ENCODE measurements at places on chromosomes 1 and 21.

DNA sequence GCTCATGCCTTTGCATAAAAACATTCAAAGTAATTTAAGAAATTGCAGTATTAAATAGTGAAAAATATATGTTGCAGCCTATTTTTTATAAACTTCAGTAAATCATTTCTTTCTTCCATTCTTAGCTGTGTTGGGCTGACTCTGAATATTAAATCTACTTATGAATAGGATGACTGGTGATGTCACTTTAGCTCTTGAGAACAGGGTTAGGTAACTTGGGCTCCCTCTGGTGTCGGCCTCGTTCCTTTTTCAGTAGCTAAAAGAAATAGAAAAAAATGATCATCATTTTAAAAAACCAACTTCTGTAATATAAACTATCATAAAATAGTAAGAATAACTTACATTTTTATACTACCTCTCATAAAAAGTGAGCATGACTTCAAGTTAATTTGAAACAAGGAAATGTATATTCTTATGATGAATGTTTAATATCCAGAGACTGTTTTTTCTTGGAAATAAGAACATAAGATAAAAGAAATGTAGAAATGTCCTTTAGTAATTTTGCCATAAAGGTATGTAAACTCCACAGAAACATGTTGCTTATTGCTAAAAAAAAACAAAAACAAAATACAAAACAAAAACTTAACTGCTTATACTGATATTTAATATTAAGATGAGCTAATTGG, 26.8 kb upstream of the NCAM2 start:
- DNase-seq: no peak

DNA sequence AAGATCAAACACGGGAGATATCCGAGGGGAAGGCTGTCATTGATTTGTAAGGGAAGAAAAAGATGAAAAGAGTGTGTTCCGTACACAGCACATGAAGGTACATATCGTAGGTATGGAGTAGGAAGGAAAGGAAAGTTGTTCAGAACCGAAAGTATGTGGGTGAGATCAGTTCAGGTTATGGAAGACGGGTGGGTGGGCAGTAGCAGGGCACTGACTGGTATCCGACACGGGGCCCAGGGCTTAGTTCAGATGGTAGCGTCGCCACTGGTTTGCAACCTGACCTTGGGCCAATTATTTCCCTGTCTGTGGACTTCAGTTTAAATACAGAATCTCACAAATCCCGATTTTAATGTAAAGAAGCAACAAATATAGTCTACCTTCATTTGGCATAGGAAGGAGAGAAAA, 27.8 kb upstream of the A3GALT2 start:
- DNase-seq: no peak

DNA sequence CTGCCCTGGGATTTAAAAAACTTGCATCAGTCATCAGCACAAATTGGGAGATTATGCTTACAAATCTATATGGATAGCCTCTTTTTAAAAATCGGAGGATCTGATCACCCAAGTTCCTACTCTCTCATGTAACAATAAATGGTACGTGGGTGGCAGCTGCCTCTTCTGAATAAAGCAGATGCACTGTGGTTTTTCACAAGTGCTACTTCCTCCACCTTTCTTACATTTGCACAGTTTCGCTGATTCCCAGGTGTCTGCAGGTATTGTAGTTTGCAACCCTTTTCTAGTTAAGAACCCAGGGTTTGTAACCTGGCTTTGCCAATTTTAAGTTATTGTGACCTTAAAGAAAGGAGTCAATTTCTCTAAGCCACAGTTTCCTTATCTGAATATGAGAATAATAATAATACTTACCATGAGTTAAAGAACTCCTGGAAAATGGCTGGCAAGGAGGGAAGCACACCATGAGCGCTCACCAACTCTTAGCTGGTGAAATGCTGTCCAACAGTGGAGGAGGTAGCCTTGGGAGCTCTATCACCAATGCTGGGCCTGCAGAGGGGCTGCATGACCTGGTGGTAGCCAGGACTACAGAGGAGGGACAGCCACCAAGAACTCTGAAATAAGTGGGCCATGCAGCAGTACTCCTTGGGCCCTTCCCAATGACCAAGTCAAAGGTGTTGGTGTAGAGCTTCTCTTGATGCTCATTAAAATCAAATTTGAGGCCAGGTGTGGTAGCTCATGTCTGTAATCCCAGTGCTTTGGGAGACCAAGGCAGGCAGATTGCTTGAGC, 30.2 kb upstream of the KCNA2 start:
- DNase-seq: no peak

- DNase-seq: no peak
These were observed 1.5 kb upstream of the MCOLN3 start for GRCh38 chr1:85049735-85050166.

- DNase-seq: no peak
These were observed 51.7 kb downstream of the WLS start for GRCh38 chr1:68180441-68181164.

DNA sequence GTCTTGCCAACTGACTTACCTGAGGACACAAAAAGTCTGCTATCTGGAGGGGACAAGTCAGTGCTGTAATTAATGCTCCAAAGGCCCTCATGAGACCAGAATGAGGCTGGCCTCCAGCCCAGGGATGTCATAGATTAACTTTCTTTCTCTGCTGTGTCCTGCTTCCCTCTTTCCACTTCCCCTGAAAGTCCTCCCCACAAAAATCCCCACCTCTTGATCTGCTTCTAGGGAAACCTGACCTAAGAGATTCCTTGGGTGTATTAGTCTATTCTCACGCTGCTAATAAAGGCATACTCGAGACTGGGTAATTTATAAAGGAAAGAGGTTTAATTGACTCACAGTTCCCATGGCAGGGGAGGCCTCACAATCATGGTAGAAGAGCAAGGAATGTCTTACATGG, 39.2 kb downstream of the RUNX3 start:
- no peak for DNase-seq

- DNase-seq: no peak
These were observed 160.0 kb downstream of the PRDM2 start for GRCh38 chr1:13860031-13860430.

DNA sequence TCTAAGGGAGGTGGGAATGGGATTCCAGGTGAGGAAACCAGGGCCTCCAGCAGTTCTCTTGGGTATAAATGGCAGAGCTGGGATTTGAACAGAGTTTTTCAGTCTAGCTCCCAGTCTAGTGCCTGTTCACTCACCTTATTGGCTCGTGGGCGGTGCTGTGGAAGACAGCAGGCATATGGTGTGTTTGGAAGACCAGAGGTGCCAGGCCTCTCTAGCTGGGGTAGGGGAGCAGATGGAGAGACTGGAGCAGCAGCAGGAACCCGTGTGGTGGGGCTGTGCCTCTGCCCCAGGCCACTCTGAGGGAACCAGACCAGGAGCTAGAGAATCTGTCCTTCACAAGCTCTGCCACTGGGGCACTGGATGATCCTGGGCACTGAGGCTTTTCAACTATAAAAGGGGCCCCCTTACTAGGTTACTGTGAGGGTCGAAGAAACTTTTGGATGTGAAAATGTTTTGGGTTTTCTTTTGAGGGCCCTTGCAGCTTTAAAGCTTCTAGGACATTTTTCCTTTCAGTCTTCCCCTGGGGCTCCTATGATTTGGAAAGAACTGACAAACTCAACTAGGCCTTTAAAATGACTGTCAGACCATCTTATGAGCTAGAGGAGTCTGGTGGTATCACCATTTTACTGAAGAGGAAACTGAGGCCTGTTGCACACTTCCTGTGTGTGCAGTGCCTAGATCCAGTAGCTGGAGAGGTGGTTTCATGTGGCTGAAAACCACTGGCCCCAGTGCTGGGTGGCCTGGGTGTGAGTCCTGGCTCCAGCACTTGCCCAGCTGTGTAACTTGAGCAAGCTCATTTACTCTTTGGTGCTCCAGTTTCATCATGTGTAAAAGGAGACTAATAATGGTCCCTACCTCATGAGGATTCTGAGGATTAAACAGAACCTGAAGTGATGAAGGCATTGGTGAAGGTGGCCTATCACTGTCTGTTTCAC, 6.1 kb downstream of the DMRTB1 start:
- DNase-seq: no peak

- no peak for DNase-seq
These were observed 28.0 kb downstream of the RRP1 start for GRCh38 chr21:43817157-43818086.

DNA sequence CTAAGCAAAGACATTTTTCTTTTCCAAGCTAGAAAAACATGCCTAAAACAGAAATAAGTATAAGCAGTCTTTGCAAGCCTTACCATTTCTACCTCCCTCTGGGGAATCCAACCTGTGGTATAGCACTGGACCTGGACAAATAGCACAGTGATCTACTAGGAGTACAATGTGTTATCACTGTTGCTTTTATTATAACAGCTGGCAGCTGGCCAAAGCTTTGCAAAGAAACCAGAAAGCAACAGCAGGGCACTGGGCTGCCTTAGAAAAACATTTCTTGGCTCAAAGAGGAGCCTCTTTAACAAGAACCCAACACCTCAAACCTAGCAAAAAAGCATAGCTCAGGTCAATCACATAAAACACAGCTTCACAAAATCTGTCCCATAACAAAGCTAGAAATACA, 294.5 kb upstream of the GREM2 start:
- DNase-seq: no peak

DNA sequence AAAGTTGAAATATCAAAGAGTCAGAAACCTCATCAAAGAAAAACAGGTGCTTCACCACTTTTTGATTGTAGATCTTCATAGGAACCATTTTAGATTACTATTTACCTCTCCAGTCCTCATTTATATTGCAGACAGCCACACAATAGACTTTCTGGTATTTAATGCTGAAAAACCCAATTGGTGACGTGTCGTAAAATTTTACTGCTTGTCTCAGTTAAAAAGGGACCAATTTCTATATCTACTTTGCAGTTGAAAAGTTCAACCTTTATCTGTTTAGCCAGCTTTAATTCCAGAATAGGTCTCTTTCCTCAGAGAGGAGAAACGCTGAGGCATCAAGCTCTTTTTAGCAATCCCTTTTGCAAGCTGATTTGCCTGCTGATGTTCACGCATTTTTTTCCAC, 1722.4 kb downstream of the PLA2G4A start:
- no peak for DNase-seq

- DNase-seq: no peak
These were observed 3.8 kb upstream of the SLC26A9 start for GRCh38 chr1:205947024-205947423.

DNA sequence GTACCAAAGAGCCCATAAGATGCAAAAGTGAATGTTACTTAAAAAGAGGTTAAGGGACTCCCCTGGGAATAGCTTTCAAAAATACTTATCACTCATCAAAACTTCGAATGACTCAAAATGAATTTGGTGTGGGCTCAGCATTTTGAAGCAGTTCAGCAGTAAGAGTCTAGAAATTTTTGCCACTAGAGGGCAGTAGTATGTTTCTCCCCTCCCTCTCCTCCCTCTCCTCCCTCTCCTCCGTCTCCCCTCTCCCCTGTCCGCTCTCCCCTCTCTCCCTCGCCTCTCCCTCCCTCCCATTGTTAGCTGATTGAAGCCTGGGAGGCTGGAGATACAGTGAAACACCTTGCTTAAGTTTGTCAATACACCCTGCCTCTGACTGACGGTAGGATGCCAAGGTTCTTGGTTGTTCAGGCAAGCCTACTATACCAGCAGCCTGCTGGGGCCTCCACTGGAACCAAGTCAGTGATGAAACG, 70.8 kb upstream of the TENT5C start:
- DNase-seq: peak; percentile 65

GRCh38 chr1:9643351-9644256, 7.9 kb upstream of the PIK3CD start:
- DNase-seq: no peak

DNA sequence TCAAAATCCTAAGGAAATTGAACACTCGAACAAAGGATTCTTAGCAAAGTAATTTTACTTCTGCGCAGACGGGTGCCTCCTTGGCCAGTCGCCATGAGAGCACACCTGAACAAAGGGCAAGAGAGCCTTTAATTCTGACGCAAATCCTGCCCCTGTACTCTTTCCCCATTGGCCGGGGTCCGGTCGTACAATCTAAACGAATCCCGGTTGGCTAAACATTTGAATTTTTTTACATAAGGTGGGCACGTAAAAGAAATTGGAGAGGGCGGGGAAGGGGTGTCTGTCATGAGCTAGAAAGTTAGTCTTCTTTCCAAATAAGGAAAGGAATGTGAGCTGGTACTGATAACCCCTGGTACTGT, 8.2 kb upstream of the IL22RA1 start:
- no peak for DNase-seq

DNA sequence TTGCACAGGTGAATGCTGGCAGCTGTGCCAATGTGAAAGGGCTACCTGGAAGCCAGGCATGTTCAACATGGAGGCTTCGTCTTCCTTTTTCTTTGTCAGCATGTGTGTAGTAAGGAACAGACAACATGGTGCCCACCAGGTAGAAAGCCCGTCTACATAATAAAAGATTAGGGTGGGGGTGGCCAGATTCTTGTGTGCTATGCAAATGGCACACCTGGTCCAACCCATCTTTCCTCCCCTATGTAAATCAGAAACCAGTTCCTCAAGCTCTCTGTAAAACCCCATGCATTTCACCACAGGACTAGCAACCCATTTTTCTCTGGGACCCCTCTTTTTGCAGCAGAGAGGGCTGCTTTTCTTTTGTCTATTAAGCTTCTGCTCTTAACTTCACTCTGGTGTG, 72.3 kb upstream of the ZP4 start:
- no peak for DNase-seq

DNA sequence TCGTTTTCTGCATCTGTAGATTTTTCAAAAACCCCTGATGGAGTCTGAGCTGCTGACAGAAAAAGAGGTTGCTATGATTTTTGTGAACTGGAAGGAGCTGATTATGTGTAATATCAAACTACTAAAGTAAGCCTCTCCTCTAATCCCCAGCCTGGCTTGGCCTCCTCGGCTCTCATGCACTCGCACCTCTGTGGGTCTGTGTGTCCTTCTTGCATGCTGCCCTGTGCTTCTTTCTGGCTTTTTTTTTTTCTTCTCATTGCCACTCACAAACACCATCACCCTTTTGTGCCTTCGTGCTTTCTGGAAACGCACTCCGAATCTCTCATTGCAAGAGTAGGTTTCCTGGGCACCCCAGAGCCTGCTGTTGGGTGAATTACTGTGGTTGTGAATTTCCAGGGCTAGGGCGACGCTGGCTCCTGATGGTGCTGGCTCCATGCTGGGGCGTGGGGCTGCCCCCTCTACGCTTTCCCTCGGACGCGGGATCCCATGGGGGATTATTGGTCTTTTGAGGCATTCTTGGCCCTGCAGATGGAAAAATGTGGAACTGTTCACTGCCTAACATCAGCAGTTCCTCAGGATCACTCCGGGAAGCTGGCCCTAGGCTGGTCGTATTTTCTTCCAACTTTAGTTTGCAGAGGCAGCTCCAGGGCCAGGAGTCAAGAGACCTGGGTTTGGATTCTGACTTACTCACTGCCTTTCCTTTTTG, 56.8 kb downstream of the ATP5PO start:
- no peak for DNase-seq

- DNase-seq: no peak
These were observed 22.3 kb downstream of the GREM2 start for GRCh38 chr1:240589585-240590110.

DNA sequence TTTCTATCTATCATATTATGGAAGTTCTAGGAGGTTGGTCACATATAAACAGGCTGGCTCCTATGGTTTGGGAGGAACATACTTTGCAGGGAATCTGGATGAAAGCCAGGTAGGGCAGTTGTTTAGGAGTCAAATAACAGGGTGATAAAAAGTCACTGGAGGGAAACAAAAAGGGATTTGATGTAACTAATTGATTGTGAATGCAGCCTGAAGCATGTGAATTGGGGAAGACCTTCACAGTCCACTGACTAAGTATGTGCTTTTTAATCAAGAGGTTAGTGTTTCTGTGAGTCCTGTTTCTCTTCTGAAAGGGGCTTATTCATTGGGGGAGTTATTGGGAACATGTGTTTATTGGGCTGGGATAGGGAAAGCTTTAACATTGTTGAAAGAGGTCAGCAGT, 41.3 kb downstream of the HMCN1 start:
- DNase-seq: no peak

- DNase-seq: peak; percentile 45
These were observed 57.9 kb upstream of the RUNX3 start for GRCh38 chr1:24987875-24988557.
